ENCODE measurements at places on chromosomes 12 and 14.

GRCh38 chr14:22796087-22796707 lies 19.0 kb downstream of the SLC7A7 start:
- no peak for DNase-seq

DNA sequence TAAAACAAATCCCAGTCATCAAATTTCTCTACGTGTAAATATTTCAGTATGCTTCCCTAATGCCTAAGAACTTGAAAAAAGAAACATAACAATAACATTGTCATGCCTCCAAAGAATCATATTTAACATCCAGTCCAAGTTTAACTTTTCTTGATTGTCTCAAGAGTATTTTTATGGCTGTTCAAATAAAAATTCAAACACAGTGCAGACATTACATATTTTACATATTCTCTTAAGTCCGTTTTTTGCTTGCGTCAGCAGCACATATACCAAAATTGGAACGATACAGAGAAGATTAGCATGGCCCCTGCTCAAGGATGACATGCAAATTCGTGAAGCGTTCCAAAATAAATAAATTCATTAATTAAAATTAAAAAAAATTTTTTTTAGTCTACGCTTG lies 23.3 kb upstream of the EEA1 start:
- DNase-seq, result no peak

DNA sequence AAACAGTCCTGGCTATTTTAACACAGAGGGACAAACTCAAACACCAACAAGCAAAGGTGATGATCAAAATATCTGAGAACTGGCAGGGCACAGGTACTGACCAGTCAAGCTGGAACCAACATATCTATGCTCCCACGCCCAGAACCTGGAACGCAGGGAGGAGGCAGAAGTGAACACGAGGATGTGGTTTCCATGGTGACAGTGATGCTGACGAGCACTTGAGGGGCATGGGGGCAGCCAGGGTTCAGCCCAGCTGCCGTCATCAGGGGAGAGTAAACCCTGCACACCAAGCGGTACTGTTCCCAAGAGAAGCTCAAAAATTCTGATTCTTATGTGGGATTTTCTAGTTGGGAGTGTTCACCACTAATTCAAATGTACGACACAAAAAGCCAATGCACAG lies 113.6 kb upstream of the SFSWAP start:
- no peak for DNase-seq

DNA sequence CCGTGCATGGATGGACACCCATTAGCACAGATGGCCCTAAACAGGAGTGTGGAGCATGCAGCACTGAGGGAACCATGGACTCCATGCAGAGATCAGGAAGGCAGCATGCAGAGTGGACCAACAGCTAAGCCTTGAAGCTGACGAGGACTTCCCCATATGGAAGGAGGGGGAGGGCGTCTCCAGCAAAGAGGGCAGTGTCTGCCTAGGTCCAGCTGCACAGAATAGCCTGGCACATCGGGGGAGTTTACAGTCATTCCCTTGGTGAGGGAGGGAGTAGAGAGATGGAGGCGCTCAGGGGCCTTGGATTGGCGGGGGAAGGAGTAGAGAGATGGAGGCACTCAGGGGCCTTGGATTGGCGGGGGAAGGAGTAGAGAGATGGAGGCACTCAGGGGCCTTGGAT lies 64.5 kb downstream of the ANKRD9 start:
- no peak for DNase-seq

DNA sequence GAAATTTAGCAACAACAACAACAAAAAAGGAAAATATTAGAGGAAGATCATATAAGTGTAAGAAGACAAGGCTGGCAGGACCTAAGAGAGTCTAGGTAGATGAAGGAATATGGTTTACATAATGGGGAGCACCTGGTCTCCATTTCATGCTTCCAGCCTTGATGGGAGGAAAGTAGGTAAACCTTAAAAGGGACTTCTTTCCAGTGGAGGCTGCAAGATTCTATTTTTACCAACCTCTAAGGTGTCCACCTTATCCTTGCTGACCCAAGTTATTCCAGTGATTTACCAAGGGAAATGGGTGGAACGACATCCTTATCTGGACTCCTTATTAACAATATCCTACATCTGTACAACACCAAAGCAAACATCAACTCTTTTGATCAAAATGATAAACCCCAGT lies 30.0 kb downstream of the DAD1 start:
- DNase-seq, result no peak

- DNase-seq, result no peak
Measured at GRCh38 chr14:105911006-105911847, 384.8 kb downstream of the TMEM121 start.

- no peak for DNase-seq
Measured at GRCh38 chr12:89154743-89155499, 197.4 kb downstream of the DUSP6 start.

DNA sequence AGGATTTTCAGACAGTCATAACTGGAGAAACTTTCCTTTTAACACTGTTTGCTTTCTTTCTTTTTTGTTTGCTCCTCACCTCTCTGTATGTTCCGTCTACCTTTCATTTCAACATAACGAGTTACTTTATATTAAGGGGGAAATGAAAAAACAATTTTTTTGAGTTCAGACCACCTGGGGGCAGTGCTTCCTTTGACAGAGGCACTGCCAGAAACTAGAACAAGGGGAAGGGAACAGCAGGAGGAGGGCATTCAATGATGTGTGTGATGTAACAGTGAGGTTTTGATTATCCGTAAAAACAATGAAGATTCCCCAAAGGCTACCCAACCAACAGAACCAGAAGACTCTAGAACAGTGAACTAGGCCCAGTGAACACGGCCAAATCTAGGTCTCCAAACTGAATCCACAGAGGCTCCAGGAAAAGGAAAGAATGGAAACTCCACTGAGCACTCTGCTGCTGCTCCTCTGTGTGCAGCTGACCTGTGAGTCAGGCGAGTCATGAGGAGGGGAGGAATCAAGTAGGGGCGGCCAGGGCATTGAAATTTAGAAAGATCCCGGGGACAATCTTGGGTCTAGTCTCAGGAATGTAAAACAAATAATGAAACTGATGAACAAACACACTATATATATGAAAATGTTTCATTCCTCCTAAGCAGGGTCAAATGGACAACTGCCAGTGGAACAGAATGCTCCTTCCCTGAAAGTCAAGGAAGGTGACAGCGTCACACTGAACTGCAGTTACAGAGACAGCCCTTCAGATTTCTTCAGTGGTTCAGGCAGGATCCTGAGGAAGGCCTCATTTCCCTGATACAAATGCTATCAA lies 323.5 kb downstream of the DAD1 start:
- no peak for DNase-seq

All from stimulated activated CD4-positive, alpha-beta T cell treated with anti-CD3 and anti-CD28 coated beads, Interleukin-4, amount 100 ng/mL, for 48 hours (primary cell).